GM23338 (cell line): ENCODE measurements at places on chromosomes 7 and 10.
A peak's percentile ranks its signal among the peaks of the same experiment; 100 is the strongest.

- H3K4me3 ChIP-seq, result no peak overlapping the region
- no peaks in the 10 kb centered on the region for H3K36me3 ChIP-seq
- no peak for DNase-seq
- no peaks in the 10 kb centered on the region for H3K27me3 ChIP-seq
Measured at GRCh38 chr7:45969940-45970339, 48.9 kb upstream of the IGFBP3 start.

- peaks cover 97% of the 10 kb centered on the region for H3K27me3 ChIP-seq
- no peak overlapping the region for H3K4me3 ChIP-seq
- no peaks in the 10 kb centered on the region for H3K36me3 ChIP-seq
- DNase-seq, result no peak
Measured at GRCh38 chr7:32935558-32935957, 21.7 kb upstream of the FKBP9 start.

GRCh38 chr10:47303866-47304265 lies 3.9 kb downstream of the GDF10 start:
- no peak for DNase-seq
- no peak overlapping the region for H3K4me3 ChIP-seq
- peaks cover 4% of the 10 kb centered on the region; the same call in 1 of the 2 replicates for H3K4me1 ChIP-seq
- peaks cover 35% of the 10 kb centered on the region for H3K27me3 ChIP-seq
- no peaks in the 10 kb centered on the region for H3K36me3 ChIP-seq

DNA sequence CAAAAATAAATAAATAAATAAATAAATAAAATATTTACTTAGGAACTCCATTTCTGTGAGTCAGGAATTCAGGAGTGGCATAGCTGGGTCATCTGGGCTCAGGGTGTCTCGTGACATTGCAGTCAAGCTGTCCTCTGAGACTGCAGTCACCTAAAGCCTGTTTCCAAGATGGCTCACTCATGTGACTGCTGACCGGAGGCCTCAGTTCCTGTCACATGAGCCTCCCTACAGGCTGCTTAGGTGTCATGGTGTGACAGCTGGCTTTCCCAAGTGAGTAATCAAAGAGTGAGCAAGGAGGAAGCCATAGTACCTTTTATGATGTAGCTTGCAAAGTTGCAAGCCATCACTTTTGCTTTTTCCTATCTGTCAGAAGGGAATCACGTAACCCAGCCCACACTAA lies 128.6 kb upstream of the KCTD7 start:
- no peaks in the 10 kb centered on the region for H3K36me3 ChIP-seq
- no peaks in the 10 kb centered on the region for H3K4me1 ChIP-seq
- peak; percentile 33 for DNase-seq
- H3K27ac ChIP-seq, result no peak overlapping the region

DNA sequence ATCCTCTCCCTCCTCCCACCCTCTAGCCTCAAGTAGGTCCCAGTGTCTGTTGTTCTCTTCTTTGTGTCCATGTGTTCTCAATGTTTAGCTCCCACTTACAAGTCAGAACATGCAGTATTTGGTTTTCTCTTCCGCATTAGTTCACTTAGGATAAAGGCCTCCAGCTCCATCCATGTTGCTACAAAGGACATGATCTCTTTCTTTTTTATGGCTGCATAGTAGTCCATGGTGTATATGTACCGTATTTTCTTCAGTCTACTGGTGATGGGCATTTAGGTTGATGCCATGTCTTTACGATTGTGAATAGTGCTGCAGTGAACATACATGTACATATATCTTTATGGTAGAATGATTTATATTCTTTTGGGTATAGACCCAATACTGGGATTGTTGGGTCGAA lies 1.6 kb upstream of the GOT1 start:
- H3K4me1 ChIP-seq, result peaks cover 6% of the 10 kb centered on the region; the same call in 1 of the 2 replicates
- H3K36me3 ChIP-seq, result no peaks in the 10 kb centered on the region
- H3K4me3 ChIP-seq, result peak overlapping the region; percentile 70; the same call in 1 of the 2 replicates
- no peak overlapping the region for H3K27ac ChIP-seq

- H3K4me1 ChIP-seq, result no peaks in the 10 kb centered on the region
- DNase-seq, result no peak
- no peaks in the 10 kb centered on the region for H3K27me3 ChIP-seq
Measured at GRCh38 chr7:15650787-15651186, 35.7 kb downstream of the MEOX2 start.

GRCh38 chr10:94103801-94104221 lies 110.1 kb downstream of the PLCE1 start:
- H3K4me1 ChIP-seq, result no peaks in the 10 kb centered on the region
- no peak overlapping the region for H3K4me3 ChIP-seq

DNA sequence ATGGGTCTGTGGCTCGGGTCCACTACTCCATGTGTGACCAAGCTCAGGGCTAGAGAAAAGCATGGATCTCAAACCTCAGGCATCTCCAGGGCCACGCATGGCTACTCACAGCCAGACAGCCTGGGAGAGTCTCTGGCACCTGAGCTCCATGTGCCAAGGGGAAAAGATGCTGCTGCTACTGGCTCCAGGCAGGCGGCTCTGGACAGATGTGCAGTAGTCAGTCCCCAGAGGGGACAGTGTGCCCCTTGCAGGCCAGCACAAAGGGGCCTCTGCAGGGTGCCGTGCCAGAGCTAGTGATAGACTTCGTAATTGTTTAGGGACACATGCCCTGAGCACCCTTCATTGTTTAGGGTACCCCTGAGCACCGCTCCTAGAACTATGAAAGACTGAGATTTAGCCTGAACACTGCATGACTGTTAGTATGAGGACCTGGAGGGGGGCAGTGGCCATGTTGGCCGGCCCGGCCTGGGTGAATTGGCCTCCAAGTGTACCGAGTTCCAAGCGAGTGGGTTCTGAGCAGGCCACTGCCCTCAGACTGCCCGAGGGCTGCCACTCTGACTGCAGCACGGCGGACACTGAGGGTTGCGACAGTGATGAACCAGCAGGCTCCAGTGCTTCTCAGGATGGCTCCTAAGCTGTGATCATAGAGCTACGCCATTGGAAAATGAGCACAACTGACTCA lies 80.7 kb downstream of the TCERG1L start:
- DNase-seq, result no peak
- H3K4me1 ChIP-seq, result no peaks in the 10 kb centered on the region
- H3K36me3 ChIP-seq, result no peaks in the 10 kb centered on the region; the same call in 1 of the 2 replicates
- H3K27ac ChIP-seq, result no peak overlapping the region
- H3K27me3 ChIP-seq, result no peaks in the 10 kb centered on the region
- H3K4me3 ChIP-seq, result no peak overlapping the region

DNA sequence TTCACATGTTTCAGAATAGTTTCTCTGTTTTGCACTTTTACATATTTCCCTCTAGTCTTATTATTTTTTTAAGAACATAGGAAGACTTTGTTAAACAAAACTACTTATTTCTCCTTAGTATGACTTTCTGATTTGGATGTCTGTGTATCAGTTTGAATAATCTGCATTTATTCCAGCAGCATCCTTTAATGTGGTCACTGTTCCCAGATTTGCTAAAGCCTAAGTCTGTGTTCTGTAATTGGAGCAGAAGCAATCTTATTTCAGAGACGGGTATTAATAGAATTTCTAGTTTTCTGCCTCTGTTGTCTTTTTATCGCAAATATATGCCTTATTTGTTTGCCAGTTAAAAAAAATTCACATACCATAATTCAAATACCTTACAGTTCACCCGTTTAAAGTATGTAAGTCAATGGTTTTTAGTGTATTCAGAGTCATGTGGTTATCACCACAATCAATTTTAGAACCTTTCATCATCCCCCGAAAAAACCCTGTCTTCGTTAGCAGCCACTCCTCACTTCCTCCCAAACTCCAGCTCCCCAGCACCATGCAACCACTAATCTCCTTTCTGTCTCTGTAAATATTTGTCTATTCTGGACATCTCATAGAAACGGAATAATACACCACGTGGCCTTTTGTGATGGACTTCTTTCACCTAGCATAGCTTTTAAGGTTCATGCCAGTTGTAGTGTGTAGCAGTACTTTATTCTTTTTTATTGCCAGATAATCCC lies 58.7 kb downstream of the INPP5F start:
- H3K27me3 ChIP-seq, result no peaks in the 10 kb centered on the region
- peaks cover 22% of the 10 kb centered on the region for H3K4me1 ChIP-seq
- H3K4me3 ChIP-seq, result no peak overlapping the region
- H3K27ac ChIP-seq, result no peak overlapping the region
- no peaks in the 10 kb centered on the region for H3K36me3 ChIP-seq
- DNase-seq, result no peak

GRCh38 chr10:99555371-99555770 lies 22.6 kb downstream of the NKX2-3 start:
- DNase-seq, result no peak
- H3K4me1 ChIP-seq, result peaks cover 12% of the 10 kb centered on the region
- H3K27ac ChIP-seq, result no peak overlapping the region
- H3K36me3 ChIP-seq, result no peaks in the 10 kb centered on the region

DNA sequence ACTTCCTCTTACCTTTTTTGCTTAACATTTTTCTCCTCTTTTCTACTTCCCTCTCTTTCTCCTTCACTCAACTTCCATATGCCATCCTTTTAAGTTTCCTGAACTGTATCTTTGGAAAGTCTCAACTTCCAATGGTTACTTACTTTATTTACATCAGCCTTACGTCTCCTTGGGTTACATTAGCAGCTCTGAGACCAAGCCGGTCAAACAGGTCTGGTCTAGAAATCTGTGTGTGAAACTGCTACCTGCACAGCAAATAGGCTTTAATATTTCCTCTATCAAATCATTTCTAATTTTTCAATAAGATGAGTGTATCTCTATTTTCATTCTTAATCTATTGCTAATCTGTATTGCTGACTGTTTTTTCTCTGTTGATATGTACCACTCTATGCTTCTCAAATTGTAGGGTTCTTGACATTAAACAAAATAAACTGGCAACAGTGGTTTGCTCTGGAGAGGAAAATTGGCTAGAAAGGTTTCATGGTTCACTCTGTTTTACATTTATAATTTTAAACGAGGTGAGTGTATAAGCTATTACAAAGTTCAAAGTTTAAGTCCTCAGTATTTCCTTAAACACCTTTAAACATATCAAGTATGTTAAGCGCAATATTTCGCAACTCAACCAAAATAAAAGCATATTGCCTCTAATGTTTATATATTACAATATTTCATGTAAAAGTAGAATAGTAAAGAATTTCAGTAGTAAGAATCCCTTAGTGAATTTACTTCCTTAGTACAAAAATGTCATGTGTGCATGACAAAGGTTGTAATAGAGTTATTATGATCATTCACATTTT lies 3.6 kb upstream of the SEMA3C start:
- H3K27ac ChIP-seq, result no peak overlapping the region
- peaks cover 12% of the 10 kb centered on the region for H3K4me1 ChIP-seq
- DNase-seq, result no peak
- H3K4me3 ChIP-seq, result no peak overlapping the region
- H3K27me3 ChIP-seq, result peaks cover 19% of the 10 kb centered on the region

GRCh38 chr7:83077328-83077727 lies 85.4 kb downstream of the PCLO start:
- H3K27ac ChIP-seq, result no peak overlapping the region
- H3K36me3 ChIP-seq, result no peaks in the 10 kb centered on the region
- DNase-seq, result no peak
- H3K4me3 ChIP-seq, result no peak overlapping the region
- no peaks in the 10 kb centered on the region for H3K4me1 ChIP-seq
- H3K27me3 ChIP-seq, result no peaks in the 10 kb centered on the region

GRCh38 chr10:110226926-110227641 lies 19.7 kb downstream of the MXI1 start:
- peak; percentile 76 for DNase-seq
- peaks cover 19% of the 10 kb centered on the region for H3K27me3 ChIP-seq
- peaks cover 14% of the 10 kb centered on the region for H3K4me1 ChIP-seq
- H3K4me3 ChIP-seq, result peak overlapping the region; percentile 74
- H3K27ac ChIP-seq, result no peak overlapping the region
- no peaks in the 10 kb centered on the region for H3K36me3 ChIP-seq

DNA sequence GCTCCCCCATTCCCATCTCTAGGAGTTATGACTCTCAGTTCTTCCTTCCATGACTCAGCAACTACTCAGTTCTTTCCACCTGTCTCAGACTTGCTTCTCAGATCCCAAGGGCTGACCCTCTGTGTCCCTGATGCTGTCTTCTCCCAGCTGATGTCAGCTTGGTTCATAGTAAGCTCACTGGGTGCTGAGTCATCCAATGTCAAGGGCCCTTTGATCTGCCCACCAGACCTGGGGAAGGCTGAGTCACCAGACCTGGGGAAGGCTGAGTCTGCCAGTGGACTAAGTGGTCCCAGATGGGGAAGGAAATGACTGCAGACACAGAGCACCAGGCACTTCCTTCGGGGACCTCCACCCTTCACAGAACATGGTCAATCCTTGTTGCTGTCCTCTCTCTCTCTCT lies 76.1 kb upstream of the ZEB1 start:
- no peak overlapping the region for H3K4me3 ChIP-seq
- no peak for DNase-seq
- H3K36me3 ChIP-seq, result no peaks in the 10 kb centered on the region
- H3K27me3 ChIP-seq, result no peaks in the 10 kb centered on the region

DNA sequence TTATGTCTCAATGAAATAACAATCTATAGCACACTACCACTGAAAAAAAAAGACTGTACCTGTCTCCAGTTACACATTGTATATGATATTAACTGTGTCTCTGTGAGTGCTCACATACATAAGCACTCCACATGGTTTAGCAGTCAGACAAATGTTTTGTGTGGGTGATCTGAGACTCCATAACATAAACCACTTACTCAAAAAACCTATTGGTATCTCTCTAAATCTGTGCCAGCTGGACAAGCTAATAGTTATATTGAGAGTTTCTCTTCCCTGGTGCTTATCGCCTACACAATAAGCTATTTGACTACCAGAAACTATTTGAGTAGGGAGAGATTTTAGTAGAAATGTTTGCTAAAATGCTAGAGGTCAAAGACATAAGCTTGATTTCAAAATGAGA lies 190.1 kb upstream of the AGR3 start:
- H3K4me1 ChIP-seq, result no peaks in the 10 kb centered on the region
- H3K27ac ChIP-seq, result no peak overlapping the region
- no peaks in the 10 kb centered on the region for H3K36me3 ChIP-seq
- H3K27me3 ChIP-seq, result no peaks in the 10 kb centered on the region
- H3K4me3 ChIP-seq, result no peak overlapping the region
- no peak for DNase-seq

- no peak overlapping the region for H3K4me3 ChIP-seq
- DNase-seq, result peak; percentile 79
- H3K36me3 ChIP-seq, result no peaks in the 10 kb centered on the region
- no peak overlapping the region for H3K27ac ChIP-seq
- no peaks in the 10 kb centered on the region for H3K27me3 ChIP-seq
Measured at GRCh38 chr10:17607603-17608332, 9.4 kb downstream of the HACD1 start.

DNA sequence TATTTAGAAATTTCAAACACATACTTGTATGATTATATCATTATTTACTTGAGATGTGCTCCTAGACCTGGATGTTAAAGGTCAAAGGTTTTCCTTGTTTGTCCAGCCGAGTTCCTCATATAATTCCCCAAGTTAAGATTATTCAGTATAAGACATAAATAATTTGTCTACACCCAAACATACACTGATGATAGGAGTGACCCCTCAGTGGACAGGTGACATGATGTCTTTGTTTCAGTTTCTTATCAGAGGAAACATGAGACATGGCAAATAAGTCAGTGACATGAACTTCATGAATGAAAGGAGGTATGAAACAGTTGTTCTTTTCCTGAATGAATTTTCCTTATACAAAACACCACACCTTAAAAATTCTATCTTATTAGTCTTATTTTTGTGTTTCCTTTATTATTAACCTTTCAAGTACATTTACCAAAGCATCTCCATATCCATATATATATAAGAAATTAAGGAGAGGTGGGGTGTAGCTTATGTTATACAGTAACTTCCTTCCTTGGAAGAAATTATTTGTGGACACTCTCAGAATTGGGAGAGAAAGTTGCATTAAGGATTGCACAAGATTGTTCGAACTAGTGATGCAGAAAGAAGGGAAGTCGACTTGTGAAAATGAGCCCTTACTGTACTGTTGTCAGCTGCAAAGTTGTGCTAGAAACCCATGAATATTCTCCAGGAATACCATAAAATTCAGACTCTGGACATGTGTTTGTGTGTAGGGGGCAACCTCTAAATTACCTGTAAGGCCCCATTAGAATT lies 60.5 kb downstream of the POM121L12 start:
- H3K27me3 ChIP-seq, result no peaks in the 10 kb centered on the region
- H3K4me1 ChIP-seq, result no peaks in the 10 kb centered on the region
- no peak overlapping the region for H3K27ac ChIP-seq
- no peaks in the 10 kb centered on the region for H3K36me3 ChIP-seq
